ENCODE measurements at places on chromosomes 3 and 15.

- no peak for DNase-seq
These were observed 86.6 kb upstream of the NEO1 start for GRCh38 chr15:72965671-72966070.

DNA sequence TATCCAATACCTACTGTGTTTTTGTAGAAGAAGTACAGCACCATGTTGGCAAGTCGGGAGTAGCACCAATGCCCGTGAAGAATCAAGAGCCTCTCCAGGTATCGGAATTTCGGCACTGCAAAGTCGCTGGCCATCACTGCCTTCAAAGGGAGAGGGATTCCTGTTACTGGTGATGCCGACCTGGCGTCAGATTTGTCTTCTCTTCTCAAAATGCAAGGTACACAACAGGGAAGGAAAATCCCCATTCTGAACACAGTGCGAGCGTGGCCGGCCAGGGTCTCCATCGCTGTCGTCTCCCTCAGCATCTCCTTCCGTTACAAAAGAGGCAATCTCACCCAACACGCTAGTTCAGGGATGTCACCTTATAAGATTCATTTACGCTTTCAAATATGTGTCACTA, 175.4 kb downstream of the ATP10A start:
- no peak for DNase-seq

DNA sequence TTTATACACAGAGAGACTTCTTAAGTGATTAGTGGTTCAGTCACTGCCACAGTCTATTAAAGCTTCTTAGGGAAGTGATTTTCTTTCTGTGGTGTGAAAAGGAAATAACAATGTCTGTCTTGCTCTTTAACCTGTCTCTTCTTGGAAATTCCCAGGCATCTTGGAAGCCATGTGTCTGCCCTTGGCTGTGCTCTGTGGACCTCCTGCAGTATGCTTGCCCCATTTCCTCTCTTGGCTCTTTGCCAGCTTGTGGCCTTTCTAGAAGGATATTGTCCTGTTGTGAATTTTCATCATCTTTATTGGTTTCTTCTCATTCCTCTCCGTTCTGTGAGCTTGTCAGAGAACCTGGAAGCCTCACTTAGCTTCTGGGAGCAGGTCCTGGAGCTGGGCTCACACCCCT, 338.4 kb upstream of the C2CD4B start:
- no peak for DNase-seq

GRCh38 chr15:45083223-45083622, 30.7 kb downstream of the DUOX2 start:
- no peak for DNase-seq

- DNase-seq, result no peak
These were observed 101.2 kb downstream of the SMAD6 start for GRCh38 chr15:66803182-66803729.

- DNase-seq, result no peak
These were observed 79.1 kb downstream of the AQR start for GRCh38 chr15:34890424-34890823.
